GM23248 (cell line): ENCODE measurements at places on chromosomes 13 and 19.
A peak's percentile ranks its signal among the peaks of the same experiment; 100 is the strongest.

GRCh38 chr13:41851351-41851750, 109.6 kb downstream of the VWA8 start:
- no peak for DNase-seq

DNA sequence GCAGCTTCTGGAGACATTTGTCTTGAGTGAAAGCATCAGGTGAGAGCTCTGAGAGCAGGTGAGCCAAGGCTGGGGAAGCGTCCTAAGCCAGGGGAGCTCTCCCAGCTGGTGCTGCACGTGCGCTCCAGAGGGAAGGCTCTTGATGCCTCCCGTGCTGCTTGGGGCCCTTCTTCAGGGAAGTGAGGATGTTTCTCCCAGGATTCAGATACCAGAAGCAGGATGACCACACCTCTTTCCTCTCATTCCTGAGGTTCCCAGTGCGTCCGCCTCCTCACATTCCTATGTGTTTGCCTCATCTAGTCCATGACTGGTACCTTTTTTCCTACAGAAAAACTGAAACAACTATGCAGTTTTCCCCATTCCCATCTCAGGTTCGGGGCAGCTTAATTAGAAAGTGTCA, 231.0 kb upstream of the IRS2 start:
- peak; percentile 89 for DNase-seq

GRCh38 chr19:17025991-17026658, 485 bp downstream of the CPAMD8 start:
- DNase-seq, result no peak

DNA sequence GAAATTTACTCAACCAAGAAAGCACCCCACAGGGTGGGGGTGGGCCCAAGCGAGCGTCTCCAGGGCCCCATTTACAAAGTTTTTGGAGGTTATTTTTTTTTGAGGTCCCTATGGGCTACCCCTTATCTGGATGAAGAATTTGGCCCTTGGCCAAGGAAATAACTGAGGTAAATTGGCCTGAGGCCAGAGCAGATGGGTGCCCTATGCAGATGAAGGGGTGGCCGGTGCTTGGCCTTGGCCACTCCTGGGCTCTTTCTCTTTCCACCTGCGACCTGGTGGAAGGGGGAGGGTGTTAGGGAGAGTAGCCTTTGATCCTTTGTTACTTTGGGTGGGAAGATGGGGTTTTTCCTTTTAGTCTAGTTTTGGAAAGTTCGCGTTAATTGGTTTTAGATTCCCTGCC, 15.5 kb downstream of the ZNF701 start:
- DNase-seq, result no peak

DNA sequence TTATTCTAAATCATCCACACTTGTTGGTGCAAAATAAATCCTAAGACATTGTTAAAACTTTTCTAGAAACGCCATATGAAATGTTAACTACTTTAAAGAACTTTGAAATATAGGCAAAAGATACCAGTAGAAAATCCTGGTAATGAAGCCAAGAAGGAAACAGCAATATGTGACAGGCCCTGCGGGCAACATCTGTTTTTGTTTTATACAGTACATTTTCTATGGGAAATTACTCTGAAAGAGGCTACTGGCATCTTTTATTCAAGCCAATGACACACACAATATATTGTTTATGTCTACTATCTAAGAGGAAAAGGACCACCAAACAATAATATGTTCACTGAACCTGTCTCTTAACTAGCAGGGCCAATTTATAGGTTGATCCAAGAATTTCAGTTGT, 829.7 kb downstream of the PCDH17 start:
- no peak for DNase-seq

DNA sequence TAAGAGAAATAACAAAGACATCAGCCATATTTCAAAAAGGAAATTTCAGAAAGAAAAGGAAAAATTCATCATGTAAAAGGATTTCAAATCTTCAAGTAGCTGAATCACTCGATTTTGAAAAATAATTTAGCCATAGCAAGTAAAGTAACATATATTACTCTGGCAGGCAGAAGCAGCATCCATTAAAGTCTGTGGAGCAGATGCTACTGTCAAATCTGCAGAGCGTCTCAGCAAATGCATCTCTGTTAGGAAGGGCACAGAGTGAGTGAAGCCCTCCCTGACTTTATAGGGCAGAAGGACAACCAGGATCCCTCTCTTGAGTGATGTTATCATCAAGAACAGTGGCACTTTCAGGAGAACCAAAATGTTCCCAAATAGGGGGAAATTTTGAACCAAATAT, 445.5 kb downstream of the EFNB2 start:
- no peak for DNase-seq

GRCh38 chr19:3233831-3234230, 9.4 kb downstream of the CELF5 start:
- no peak for DNase-seq

DNA sequence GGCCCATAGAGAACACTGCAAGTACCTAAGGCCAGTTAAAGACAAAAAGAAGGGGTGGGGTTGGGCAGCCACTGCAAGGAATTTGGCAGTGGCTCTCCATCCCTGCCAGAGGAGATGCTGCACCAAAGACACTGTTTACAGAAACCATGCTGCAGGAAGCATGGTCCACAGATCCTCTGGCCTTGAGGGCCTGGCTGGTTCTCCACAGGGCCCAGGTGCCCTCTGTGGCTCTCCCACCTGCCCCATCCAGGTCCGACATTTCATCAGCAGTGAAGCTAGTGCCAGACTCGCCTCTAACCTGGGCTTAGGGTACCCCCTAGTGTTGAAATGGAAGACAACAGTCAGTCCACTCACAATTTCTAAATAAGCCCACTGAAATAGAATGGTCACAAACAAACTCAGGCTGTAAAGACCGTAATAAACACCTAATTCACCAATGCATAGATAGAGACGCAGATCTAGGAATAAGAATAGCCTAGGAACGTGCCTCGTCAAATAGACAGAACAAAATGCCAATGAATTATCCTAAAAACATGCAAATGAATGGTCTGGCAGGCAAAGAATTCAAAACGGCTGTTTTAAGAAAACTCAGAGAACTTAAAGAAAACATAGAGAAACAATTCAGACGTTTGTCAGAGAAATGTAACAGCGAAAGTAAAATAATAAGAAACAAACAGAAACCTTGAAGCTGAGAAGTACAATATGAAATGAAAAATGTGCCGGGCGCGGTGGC, 23.3 kb downstream of the LYPD4 start:
- DNase-seq, result peak; percentile 51

- DNase-seq, result peak; percentile 44
These were observed 485 bp downstream of the CRYL1 start for GRCh38 chr13:20525144-20525600.
